ENCODE measurements at places on chromosomes 11 and 22. TPM values are rescaled to one million over a fixed set of nuclear protein-coding genes. Genes with fewer than 3 reads are reported as not detected.
A peak's percentile ranks its signal among the peaks of the same experiment; 100 is the strongest.

- DNase-seq, result no peak
Observed at GRCh38 chr11:86138958-86139357, 70.1 kb upstream of the PICALM start.

- DNase-seq, result no peak
Observed at GRCh38 chr11:33670250-33671011, 30.2 kb downstream of the C11orf91 start.

DNA sequence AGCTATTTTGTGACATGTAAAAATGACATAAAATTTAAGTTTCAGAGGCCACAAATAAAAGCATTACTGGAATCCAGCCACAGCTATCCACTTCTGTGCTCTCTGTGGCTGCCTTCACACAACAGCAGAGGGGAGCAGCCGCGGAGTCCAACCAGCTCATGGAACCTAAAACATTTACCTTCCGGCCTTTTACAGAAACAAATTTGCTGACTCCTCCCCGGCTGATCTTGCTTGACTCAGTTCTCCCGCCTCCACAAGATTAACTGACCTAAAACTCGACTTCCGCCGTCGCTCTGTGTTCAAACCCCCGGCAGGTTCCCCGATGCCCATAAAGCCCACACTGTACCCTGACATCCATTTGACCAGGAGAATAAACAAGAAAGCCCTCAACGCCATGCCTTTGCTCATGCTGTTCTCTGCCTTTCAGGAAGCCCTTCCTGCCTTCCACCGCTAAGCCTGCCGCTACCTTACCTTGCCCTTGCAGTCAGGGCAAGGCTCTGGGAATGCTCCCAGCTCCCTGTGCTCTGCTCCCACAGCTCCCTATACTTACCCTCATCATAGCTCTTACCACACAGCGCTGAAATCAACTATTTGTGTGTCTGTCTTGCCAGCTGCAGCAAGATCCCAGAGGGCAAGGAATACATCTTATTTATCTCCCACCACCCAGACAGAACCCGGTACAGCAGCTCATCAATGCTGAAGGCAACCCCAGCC lies 35.4 kb downstream of the MICAL3 start:
- no peak for DNase-seq

GRCh38 chr22:48645766-48646165 lies 1181.9 kb downstream of the BRD1 start:
- DNase-seq, result no peak

DNA sequence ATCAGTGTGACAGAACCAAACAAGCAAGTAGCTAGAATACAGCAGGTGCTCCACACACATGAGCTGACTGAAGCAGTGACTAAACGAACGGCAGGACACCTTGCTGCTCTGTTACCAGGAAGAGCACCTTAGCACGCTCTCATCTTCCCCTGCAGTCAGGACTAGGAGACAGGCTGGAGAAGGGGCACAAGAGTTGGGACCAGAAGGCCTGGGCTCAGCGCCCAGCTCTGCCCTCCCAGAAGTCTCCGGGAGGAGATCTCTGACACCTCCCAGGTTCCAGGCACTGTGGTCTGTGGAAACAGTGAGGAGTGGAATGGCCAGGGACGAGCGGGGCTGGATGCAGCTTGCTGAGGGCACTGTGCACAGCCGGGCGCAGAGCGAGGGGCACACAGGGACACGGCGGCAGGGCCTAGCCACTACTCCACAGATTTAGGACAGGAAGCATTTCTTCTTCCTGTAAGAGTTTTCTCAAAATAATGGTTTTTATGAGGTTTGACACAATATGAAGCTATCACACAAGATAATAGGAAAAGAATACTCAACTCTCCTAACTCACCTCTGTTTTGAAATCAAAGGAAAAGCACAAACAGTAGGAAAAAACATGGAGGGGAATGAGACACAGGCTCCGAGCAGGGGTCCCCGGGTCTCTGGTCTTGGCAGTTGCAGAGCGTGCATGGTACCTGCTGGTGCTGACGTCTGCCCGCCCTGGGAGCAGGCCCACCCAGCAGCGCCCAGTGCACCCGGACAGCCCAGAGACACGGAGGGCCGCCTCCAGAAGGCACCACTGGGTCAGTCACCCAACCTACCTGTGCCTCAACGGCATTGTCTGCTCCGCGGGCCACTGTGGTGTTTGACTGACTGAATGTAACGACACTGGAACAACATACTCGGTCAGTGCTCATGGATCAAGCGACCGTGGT lies 67.6 kb downstream of the NCAPD3 start:
- DNase-seq, result no peak

GRCh38 chr11:11471201-11471600 lies 118.2 kb upstream of the CSNK2A3 start:
- no peak for DNase-seq

GRCh38 chr11:75428989-75429640 lies 3.9 kb downstream of the KLHL35 start:
- no peak for DNase-seq

GRCh38 chr11:65210748-65211147 lies 29.0 kb downstream of the CAPN1 start:
- no peak for DNase-seq

GRCh38 chr11:27485930-27486773 lies 13.6 kb upstream of the LGR4 start:
- DNase-seq, result peak; percentile 80

DNA sequence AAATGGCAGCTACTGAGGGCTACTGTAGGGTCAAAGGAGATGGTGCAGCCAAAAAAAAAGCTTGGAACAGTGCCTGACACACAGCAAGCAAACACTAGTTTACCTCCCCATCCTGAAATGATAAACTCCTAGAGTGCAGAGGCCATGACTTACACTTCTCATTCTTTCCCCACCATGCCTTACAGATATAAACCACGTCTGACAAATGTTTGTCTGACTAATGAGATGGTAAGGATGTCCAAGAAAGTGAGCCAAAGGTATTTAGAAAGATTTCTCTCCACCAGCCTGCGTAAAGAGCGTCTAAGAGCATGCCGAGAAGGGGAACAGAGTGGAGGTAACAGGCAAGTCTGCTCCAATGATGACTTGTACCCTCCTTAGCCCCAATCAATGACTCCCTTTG lies 99.0 kb downstream of the LARGE1 start:
- DNase-seq, result no peak

GRCh38 chr22:36608987-36609386 lies 80.0 kb upstream of the EIF3D start:
- DNase-seq, result no peak

The DGCR6L gene
- 56.4 TPM for polyA plus RNA-seq

The MMP1 gene
- polyA plus RNA-seq, result not detected

The RASD2 gene
- 13.1 TPM for polyA plus RNA-seq

The OR52I2 gene
- polyA plus RNA-seq, result not detected

Measured in muscle of arm (tissue), 14 donors.